Endothelial cell (in vitro differentiated cells): ENCODE measurements at places on chromosomes 12 and 14.

GRCh38 chr12:120200364-120200800 lies 529 bp downstream of the RPLP0 start:
- no peak for DNase-seq

DNA sequence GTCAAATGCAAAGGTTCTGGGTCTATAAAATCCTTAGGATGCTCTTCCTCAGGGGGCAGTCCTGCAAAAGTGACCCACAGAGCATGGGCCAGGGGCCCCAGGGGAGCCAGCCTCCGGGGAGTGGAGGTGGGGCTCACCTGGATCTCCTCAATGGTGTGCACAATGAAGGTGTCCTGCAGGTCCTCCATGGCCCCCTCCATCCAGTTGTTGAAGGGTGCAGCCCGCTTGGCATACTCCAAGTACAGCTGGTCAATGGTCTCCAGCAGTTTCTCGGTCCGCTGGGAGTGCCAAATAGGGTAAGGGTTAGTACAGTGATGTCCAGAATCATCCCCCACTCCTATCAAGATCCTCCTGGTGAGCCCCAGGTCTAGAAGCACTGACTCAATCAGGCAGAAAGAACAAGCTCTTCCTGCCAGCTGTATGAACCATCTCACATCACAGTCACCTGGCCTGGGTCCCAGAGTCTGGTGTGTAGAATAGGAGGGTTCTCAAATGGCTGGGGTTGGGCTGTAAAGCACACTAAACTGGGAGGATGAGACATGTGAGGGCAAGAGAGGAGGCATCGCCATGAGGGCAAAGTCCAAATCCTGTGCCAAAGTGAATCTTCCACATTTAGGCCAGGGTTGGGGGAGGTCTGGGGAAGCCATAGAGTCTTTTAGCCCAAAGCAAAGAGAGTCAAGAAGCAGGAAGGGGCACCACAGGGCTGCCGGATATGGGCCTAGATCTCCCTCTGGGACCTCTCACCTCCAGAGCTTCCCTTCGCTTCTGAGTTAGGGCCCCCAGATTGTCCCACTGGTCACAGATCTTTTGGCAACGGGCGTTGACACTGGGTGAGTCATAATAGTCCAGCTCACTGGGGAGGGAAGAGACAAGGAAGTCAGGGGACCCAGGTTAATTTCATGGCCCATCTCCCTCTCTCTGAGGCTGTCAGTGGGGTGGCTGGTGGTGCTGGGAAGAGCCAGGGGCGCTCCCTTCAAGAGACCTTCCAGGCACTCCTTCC lies 91.5 kb upstream of the ZFP36L1 start:
- DNase-seq = no peak

GRCh38 chr12:47112679-47113078 lies 32.9 kb upstream of the AMIGO2 start:
- DNase-seq = no peak

DNA sequence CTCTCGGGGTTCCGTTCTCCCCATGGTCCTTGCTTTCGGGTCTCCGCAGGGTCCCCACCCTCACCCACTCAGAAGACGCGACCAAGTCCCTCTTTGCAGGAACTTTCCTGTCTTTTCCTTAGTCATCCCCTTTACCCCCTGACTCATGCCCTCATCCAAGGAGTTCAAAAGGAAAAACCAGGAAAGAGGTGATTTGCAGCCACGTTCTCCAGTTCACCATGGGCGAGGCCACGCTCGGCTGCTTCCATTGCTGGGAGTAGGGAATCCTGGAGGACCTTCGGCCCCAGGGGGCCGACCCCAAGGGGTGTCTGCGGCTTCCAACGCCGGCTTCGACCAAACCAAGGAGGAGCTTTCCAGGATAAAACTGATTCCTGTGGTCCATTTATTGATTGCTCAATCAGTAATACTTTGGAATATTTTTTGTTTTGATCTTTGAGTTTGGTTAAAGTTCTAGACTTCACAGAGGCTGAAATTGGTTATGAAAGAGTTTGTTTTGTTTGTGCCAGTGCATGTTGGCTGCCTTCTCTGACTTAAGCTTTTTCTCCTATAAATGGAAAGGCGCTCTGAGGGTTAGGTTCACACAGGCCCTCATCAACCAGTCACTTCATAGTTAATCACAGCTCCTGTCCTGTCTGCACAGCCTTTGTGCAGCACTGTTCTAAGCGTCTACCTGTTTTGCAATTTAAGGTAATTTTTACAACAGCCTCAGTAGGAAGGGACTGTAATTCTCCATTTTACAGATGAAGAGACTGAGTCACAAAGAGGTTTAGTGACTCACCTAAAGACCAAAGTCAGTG lies 827 bp downstream of the ALDH2 start:
- no peak for DNase-seq

DNA sequence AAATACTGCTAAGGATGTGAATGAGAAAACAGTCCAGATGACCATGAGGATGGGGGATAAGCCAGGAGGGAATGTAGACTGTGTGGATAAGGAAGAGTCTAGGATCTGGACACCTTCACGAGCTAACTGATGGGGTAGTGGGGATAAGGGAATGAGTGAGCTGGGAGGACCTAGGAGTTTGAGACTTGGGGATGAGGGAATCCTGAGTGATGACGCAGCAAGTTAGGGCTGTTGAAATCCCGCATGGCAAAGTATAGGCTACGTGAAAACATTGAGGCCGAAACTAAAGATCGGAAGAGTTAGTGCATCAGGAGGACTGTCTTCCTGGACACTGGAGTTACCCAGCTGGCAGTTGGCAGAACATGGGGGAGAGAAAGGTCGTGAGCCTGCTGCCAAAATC lies 129.2 kb upstream of the EEA1 start:
- no peak for DNase-seq
